ENCODE measurements at places on chromosomes 1 and 21.

DNA sequence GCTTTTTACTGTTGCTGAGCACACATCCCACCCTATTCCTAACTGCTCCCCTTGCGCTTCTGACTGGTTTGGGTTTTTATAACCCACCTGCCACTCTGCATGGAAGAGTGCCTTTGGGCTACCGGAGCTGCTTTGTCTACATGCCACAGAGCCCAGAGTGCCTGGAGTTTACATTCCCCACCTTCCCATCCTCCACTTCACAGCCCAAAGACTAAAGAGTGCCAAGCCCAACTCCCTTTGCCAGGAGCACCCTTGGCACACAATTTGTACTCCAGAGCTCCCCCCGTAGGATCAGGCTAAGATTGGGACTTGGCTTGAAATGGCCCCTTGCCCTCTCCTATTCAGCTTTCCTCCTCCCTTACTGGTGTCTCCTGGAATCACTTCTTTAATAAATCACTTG is 63.3 kb downstream of the LHX9 start:
- no peak for DNase-seq

- no peak for DNase-seq
These were observed 107.2 kb downstream of the SIM2 start for GRCh38 chr21:36806103-36806502.

GRCh38 chr1:30378991-30379581 is 344.3 kb downstream of the MATN1 start:
- DNase-seq, result no peak

DNA sequence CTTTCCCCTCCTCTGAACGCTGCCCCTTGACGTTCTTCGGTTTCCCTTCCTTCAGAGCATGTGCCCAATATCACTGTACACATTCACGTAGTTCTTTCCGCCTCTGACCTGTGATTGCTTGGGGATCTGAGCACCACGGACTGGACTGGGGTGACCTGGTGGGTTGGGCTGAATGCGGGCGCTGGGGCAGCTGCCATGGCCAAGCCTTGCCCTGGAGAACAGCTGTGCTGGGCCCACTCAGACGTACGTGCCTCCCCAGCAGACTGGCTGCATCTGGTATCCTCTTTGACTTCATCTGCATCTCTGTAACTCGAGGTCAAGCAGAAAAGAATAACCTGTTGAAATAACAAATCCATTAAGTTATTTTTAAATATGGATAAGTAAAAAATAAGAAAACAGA is 35.1 kb upstream of the DISC1 start:
- no peak for DNase-seq

- DNase-seq, result no peak
These were observed 17.7 kb upstream of the C1orf87 start for GRCh38 chr1:60091195-60091715.

- no peak for DNase-seq
These were observed 57.0 kb downstream of the KIF26B start for GRCh38 chr1:245211761-245212160.

GRCh38 chr21:36205962-36206361 is 49.3 kb downstream of the DOP1B start:
- DNase-seq, result no peak

GRCh38 chr1:236063551-236063918 is 1.4 kb downstream of the NID1 start:
- no peak for DNase-seq

DNA sequence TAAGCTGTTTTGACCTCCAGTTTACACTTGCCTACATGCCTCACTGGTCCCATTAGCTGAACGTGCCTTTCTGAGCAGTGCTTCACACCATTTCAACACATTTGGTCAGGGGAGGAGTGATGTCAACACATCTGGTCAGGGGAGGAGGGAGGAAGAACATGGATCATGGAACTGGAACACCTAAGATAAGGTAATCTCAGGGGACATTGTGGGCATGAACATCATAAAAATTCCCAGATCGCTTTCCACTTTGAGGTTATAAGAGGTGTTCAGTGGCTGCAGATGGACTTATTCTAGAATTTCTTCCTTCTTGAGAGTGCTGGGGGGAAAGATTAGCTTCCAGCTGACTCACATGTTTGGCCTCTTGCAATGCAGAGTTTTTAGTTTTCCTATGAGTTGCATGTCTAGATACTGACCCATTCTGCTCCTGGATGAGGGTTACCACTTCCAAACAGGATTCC is 2.0 kb downstream of the QSOX1 start:
- DNase-seq, result no peak

- DNase-seq, result no peak
These were observed 298.4 kb upstream of the SPAG17 start for GRCh38 chr1:118483245-118484006.

DNA sequence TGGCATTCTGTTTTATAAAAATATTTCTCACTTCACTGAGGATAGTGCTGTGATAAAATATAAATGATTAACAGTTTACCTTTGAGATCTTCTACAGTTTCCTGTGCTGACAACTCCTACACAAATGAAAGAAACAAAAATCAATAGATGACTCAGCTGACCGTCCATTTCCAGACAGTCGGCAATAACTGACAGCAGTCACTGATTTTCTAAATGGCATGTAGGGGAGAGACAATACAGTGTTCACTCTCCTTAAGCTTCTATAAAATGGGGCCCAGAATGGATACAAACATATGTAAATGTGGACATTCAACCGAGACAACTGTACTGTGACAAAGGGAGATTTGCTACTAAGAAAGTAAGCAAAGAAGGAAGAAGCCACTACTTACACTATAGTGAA is 34.3 kb downstream of the PCNX2 start:
- no peak for DNase-seq

- DNase-seq, result no peak
These were observed 349.5 kb upstream of the VAMP3 start for GRCh38 chr1:7421471-7422075.

- no peak for DNase-seq
These were observed 32.0 kb downstream of the PGBD5 start for GRCh38 chr1:230394134-230394533.

DNA sequence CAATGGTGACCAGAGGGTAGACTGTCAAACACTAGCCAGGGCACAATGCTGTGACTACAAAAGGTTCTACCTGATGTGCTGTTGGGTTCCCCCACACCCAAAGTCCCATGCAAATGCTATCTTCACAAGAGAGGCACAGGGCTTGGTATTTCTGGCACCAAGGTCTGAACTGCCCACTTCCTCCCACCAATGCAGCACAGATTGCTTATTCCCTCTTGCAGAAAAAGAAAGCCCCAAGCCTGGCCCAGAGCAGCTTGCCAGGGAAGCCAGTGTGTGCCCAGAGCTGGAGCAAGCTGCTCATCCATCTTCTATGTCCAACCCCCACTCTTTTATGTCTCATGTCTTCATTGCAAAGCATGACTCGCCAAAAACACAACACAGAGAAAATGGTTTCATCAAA is 149.4 kb upstream of the CAMK1G start:
- no peak for DNase-seq

- peak; percentile 34 for DNase-seq
These were observed at the start of gene EPHB2 for GRCh38 chr1:22710701-22711049. EPHB2 (plus strand) TSS chr1:22710839; CDS start chr1:22710983, 144 bp downstream.

GRCh38 chr1:217196616-217197015 is 434.3 kb downstream of the GPATCH2 start:
- DNase-seq, result no peak

GRCh38 chr1:67759066-67759465 is 74.1 kb downstream of the GADD45A start:
- no peak for DNase-seq

DNA sequence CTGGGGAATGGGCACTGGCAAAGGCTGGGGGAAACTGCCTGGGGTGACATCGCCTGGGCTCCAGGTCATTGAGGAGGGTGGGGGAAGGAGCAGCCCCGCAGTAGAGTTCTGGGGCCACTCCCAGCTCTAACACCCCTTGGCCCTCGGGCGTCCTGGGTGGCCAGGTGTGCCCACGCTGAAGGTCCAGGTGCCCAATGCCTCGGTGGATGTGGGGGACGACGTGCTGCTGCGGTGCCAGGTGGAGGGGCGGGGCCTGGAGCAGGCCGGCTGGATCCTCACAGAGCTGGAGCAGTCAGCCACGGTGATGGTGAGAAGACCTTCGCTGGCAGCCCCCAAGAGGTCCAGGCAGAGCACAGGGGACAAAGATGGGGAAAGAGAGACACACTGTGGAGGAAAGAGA is 7.7 kb downstream of the NTRK1 start:
- no peak for DNase-seq

DNA sequence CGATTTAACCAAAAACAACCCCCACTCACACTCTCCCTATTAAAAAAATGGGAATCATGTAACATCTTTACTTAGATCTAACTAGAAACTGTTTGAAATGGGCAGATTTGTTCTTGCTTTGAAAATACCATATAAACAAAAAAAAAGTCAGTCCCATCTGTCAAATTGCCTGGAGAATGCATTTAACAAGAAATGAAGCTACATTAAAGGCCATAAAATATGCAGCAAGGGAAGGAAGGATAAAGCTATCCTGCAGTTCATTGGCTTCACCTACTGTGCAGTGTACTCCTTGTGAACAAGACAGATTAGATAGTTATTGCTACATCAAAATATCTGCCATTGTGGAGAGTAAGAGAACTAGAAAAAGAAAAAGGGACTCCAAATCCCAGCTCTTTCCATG is 160.5 kb downstream of the LRRC7 start:
- no peak for DNase-seq

GRCh38 chr1:219639876-219640577 is 27.1 kb upstream of the ZC3H11B start:
- DNase-seq, result no peak

DNA sequence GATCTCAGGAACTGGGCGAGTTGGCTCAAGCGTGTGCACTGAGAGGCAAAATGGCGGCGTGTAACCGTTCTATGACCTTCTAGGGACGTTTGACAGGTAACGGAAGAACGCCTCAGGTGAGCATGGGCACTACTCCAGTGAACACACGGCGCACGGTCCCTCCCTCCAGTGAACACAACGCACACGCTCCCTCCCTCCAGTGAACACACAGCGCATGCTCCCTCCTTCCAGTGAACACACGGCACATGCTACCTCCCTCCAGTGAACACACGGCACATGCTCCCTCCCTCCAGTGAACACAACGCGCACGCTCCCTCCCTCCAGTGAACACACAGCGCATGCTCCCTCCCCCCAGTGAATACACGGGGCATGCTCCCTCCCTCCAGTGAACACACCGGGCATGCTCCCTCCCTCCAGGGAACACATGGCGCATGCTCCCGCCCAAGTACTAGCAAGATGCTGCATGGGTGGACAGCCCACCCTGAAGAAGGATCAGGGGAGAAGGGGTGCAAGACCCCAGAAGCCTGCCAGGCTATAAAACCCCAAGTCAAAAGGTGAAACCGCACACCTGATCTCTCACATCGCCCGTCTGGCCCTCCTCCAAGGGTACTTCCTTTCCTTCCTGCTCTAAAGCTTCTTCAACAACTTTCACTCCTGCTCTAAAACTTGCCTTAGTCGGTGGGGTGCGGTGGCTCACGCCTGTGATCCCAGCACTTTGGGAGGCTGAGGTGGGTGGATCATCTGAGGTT is 3.5 kb downstream of the C1orf159 start:
- no peak for DNase-seq

- DNase-seq, result no peak
These were observed 76.2 kb downstream of the BRINP2 start for GRCh38 chr1:177246710-177247580.

- no peak for DNase-seq
These were observed 973 bp downstream of the C1orf74 start for GRCh38 chr1:209783386-209783785.

- DNase-seq, result no peak
These were observed 107.0 kb downstream of the PDE9A start for GRCh38 chr21:42760361-42760950.

DNA sequence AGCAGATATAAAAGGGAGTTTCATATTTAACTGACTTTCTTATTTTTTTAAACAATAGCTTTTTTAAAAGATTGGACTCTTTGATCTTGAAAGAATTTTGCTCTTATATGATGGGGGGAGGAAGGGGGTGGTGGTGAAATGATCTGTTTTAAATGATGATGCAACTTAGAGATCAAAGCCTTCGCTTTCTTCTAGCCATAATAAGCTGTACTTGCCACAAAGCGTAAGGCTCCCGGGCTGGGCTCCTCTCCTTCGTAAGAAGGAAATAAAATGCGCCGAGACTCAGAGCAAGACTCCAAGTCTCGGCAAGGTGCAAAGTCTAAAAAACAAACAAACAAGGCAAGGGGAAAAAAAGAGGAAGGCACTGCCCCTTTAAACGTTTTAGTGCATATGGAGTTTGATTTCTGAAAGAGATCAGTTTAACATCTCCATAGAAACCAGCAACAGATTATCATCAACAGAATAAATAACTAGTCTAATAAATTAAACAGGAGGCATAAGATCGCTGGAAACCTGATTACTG is 3.3 kb downstream of the CASZ1 start:
- DNase-seq, result no peak

GRCh38 chr1:166189126-166189525 is 22.3 kb upstream of the FAM78B start:
- DNase-seq, result no peak

GRCh38 chr1:18233176-18233864 is 125.7 kb downstream of the IGSF21 start:
- DNase-seq, result no peak

- no peak for DNase-seq
These were observed 54.5 kb downstream of the PCNX2 start for GRCh38 chr1:233240829-233241682.

GRCh38 chr1:234169161-234169849 is 204.0 kb upstream of the COA6 start:
- no peak for DNase-seq

DNA sequence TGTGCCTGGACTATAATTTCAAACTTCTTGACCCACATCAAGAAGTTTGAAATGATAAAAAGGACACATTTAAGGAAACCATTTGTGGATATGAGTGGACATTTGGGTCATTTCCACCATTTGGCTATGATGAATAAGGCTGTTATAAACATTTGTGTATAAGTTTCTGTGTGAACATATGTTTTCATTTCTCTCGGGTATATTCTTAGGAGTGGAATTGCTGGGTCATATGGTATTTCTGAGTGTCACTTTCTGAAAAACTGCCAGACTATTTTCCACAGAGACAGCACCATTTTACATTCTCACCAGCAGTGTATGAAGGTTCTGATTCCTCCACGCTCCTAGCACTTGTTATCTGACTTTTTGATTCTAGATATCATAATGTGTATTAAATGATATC is 50.8 kb downstream of the GPR137B start:
- DNase-seq, result no peak

DNA sequence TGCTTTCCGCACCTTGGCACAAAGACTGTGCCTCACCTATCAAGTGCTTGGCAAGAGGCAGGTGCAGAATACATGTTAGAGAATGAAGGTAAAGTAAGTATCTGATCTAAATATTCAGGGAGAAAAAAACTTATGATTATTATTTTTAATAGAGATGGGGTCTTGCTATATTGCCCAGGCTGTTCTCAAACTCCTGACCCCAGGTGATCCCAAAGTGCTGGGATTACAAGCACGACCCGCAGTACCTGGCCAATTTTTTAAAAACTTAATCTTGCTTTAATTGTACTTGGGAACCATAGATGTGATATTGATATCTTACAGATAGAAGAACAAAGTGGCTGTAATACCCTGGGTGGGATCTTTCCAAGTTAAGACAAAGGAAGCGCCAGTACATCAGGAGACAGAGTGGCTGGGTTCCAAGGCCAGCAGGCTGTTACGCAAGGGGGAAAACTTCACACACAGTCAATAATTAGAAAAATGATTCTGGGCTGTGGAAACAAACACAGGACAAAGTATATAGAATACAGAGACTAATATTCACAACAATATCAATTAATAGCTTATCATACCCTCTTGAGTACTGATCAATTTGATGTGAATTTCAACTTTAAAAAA is 58.6 kb upstream of the ATP1A1 start:
- DNase-seq, result no peak

GRCh38 chr1:32307324-32307723 is 15.4 kb downstream of the HDAC1 start:
- no peak for DNase-seq

All from activated T-cell treated with anti-CD3 and anti-CD28 coated beads, Interleukin-2, amount 50 U/mL, for 48 hours (primary cell).